ENCODE measurements at places on chromosomes 6 and 20.
A peak's percentile ranks its signal among the peaks of the same experiment; 100 is the strongest.

DNA sequence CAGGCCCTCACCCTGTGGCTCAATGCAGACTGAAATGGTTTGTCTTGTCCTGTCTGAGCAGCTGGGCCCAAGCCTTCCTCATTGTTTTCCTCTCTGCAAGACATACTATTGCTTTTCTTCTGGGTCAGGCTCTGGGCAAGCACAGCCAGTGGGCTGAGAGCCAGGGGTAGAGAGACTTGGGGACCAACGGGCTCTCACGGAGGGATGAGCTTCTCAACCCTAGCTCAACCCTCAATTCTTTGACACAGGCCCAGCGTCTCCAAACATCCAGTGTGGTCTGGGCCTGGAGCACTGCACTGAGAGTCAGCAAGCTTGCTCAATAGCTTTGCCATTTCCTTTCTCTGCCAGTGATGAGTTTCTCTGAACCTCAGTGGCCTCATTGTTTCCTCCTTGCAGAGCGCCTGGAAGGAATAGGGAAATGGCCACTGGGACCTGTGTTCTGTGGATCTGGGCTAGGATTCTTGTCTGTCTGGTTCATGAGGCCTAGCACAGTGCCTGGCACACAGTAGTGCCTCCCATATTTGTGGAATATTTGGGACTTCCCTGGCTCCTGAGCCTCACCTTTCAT, 9.3 kb downstream of the ANGPT4 start:
- no peak for DNase-seq

DNA sequence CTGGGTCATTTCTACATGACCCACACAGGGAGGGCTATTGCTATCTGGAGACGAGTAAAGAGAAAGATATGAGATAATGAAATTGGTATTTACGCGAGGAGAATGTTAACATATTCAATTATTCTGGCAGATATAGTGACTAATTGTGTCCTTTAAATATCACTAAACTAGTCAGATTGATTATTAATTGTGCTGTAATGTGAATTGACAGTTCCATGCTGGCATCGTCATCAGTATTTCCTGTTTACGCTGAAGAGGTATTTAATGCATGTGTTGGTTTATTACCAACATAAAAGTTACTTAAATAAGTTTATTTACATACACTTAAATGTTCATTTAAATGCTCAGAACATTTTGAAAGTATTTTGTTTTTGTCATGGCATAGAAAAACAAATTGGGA, 35.7 kb upstream of the OGFRL1 start:
- DNase-seq = no peak

DNA sequence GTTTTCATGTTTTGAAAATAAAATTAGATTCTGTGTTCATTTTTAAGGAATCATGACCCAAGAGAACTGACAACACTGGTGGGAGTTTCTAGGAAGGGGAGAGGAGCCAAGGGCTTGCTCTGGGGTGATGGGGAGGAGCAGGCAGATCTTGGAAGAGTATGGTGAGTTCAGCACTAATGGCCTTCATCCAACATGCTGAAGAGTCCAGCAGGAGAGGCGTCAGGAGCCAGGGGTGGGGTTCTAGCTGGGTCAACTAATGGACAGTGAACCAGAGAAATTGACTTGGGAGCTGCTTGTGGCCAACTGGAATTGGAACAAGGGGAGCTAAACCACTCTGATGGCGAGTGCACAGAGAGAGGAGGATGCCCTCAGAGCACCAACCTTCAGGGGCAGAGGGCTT, 107.1 kb downstream of the MRPL14 start:
- DNase-seq = no peak

- no peak for DNase-seq
These were observed 3.4 kb downstream of the HMGN3 start for GRCh38 chr6:79231101-79231500.

- DNase-seq = peak; percentile 19
These were observed 1117.7 kb upstream of the MAP3K7 start for GRCh38 chr6:91704531-91704930.

- no peak for DNase-seq
These were observed 55.8 kb downstream of the KIF6 start for GRCh38 chr6:39669207-39669972.

DNA sequence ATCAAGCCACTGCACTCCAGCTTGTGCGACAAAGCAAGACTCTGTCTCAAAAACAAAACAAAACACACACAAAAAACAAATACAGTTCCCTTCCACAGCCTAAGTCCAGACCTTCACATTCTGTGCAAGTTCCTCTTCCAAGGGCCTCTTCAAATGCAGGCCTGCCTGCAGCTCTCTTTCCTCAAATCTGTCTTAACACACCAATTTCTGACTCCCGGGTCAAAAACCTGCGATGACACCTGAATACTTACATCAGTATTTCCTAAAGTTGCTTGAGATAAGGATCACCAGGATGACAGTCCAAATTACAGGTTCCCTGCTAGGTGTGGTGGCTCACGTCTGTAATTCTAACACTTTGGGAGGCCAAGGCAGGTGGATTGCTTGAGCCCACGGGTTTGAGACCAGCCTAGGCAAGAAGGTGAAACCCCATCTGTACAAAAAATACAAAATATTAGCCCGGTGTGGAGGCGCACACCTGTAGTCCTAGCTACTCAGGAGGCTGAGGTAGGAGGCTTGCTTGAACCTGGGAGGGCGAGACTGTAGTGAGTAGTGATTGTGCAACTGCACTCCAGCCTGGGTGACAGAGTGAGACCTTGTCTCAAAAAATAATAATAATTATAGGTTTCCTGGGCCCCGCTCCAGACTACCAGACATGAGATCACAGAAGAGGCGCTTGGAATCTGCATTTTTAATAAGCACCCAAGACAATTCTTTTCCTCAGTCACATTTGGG, 8.8 kb upstream of the PARD6B start:
- no peak for DNase-seq

DNA sequence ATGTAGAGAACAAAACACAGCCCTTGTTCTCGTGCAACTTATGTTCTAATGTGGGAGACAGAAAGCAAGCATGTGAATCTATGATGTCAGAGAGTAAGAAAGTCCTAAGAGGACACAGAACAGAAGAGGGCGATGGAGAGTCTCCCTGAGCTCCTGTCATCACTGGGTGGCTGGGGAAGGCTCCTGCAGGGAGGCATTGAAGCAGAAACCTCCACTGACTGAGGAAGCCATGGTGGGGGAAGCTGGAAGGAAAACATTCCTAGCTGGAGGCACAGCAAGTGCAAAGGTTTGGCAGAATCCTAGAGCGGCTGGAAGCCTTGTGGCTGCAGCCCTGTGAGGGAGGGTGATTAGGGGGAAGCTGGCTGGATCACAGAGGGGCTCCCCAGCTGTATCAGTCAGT, 248.0 kb downstream of the CDH26 start:
- peak; percentile 43 for DNase-seq

All from non-pigmented ciliary epithelial cell (primary cell).